ENCODE measurements at places on chromosomes 13 and 19.

- DNase-seq: no peak
Observed at GRCh38 chr19:41411968-41412265, 14.3 kb downstream of the BCKDHA start.

DNA sequence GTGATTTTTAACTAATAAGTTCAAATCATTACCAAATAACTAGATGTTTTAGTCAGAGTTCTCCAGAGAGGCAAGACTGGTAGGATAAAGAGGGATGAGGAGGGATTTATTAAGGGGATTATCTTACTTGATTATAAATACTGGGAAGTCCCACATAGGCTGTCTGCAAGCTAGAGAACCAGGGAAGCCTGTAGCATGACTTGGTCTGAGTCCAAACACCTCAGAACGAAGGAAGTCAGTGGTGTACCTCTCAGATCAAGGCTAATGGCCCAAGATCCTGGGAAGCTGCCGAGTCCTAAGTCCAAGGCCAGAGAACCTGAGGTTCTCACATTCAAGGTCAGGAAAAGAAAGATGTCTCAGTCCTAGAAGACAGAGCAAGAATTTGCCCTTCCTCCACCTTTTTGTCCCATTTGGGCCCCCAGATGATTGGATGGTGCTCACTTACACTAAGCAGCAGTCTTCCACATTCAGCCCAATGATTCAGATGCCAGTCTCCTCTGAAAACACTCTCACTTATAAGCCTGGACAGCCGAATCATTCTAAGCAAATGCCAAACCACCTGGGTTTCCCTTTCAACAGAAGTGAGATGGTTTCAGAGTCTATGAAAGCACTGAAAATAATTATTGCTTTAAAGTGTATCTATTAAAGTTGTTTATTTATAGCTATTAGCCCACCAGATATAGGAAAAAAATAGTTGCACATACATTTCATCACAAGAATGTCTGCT is 1599.2 kb downstream of the OLFM4 start:
- no peak for DNase-seq

- DNase-seq: no peak
Observed at GRCh38 chr13:36907266-36907665, 12.8 kb downstream of the SMAD9 start.

GRCh38 chr13:62142048-62142447 is 726.4 kb upstream of the PCDH20 start:
- no peak for DNase-seq

GRCh38 chr13:111950697-111951096 is 116.3 kb upstream of the SOX1 start:
- DNase-seq: no peak

- no peak for DNase-seq
Observed at GRCh38 chr13:90015565-90016507, 1331.7 kb upstream of the MIR17HG start.

DNA sequence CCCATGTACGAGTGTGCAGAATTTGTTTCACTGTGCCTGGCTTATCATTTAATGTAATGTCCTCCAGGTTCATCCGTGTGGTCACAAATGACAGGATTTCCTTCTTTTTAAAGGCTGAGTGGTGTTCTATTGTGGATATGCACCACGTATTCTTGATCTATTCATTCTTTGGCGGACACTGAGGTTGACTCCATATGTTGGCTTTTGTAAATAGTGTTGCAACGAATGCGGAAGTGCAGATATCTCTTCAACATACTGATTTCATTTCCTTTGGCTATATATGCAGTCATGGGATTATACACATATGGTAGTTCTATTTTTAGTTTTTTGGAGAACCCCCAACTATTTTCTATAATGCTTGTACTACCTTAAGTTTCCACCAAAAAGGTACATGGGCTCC is 13.0 kb downstream of the OR7A5 start:
- no peak for DNase-seq

DNA sequence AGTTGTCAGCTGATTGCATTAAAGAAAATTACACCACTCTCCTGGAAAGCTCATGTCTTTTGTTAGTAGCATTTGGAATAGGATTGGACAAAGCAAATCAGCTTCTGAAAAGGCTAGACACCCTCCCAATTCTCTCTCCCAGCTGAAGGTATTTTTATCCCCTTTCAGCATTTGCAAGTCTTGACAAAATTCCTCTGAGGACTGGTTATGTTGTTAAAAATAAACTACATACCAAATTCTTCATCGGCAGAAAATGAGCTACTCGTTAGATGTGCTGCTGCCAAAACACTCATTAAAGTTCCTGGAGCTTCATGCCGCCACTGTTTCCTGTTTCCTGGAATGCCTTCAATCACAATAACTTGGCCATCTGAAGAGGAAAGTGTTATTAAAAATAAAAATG is 37.1 kb downstream of the UTP14C start:
- DNase-seq: no peak

- DNase-seq: no peak
Observed at GRCh38 chr13:63696055-63696454, 2280.4 kb upstream of the PCDH20 start.

- no peak for DNase-seq
Observed at GRCh38 chr19:47414469-47414868, 4.9 kb downstream of the MEIS3 start.

DNA sequence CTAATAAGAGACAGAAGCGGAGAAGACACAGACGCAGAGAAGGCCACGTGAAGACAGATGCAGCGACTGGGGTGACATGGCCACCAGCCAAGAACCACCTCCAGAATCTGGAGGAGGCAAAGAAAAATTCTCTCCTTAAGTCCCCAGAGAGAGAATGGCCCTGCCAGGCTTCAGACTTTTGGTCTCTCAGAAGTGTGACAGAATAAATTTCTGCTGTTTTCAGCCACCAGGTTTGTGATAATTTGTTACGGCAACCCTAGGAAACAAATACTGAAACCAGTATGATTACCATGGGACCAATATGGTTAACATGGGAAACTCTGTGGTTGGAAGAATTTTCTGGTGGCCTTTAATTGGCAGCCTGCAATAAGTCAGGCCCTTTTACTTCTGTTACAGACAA is 63.9 kb upstream of the DOCK9 start:
- no peak for DNase-seq

- DNase-seq: no peak
Observed at GRCh38 chr19:810883-811489, 10.8 kb downstream of the PLPPR3 start.

- no peak for DNase-seq
Observed at GRCh38 chr19:53646144-53646543, 14.3 kb downstream of the DPRX start.

DNA sequence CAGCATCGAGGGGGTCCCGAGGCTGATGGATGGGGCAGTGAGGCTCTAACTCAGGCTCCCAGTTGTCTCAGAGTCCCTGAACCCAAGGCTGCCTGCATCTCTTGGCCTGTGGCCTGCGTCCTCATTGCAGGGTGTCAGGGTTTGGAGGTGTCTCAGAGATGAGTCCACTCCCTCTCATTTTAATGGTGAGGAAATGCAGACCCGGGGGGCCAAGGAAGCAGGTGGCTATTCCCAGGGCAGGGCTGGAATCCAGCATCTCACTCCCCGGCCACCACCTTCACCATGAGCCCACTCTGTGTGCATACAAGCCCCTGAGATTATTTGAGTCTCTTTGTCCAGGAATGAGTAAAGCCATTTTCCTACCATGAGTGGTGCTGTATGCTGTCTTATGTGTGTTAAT is 21.4 kb downstream of the TEX29 start:
- no peak for DNase-seq

- no peak for DNase-seq
Observed at GRCh38 chr13:48258002-48258401, 25.0 kb downstream of the ITM2B start.

- peak; percentile 5 for DNase-seq
Observed at GRCh38 chr13:98839856-98840769, 87.6 kb upstream of the SLC15A1 start.

GRCh38 chr13:96553796-96554195 is 440.5 kb downstream of the OXGR1 start:
- no peak for DNase-seq

- DNase-seq: peak; percentile 72
Observed at GRCh38 chr19:1082165-1082927, 12.8 kb downstream of the POLR2E start.

DNA sequence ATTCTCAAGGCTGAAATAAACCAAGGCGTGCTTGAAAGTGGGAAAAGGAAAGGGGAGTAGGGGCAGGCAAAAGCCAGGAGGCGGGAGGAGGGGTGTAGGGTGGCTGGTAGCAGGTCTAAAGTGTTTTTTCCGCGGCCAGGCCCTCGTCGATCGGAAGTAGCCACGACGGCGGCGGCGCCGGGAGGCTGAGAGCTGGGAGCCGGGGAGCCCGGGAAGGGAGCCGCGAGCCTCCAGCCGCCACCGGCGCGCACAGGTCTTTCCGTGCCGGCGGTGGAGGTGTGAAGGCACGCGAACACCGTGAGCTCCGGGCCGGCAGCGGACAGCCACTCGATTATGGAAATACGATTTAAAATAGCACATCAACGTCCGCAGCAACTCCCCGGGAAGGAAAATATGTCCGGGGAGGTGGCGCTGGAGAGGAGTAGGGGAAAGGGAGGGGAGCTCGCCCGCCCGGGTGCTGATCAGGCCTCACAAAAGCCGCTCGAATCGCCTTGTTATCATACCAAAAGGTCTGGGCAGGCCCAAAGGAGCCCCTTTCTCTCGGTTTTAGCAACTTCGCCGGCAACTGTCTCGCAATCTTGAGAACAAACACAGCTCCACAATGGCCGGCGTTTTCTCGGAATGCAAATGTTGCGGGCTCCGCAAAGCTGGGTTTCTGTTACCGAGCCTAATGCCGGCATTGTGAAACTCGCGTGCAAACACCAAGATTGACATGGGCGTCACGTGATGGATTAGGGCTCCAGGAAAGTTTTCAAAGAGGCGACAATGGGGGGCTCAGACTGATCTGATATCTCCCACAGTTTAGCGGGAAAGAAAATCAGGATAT is 2.9 kb upstream of the PCDH8 start:
- DNase-seq: no peak

DNA sequence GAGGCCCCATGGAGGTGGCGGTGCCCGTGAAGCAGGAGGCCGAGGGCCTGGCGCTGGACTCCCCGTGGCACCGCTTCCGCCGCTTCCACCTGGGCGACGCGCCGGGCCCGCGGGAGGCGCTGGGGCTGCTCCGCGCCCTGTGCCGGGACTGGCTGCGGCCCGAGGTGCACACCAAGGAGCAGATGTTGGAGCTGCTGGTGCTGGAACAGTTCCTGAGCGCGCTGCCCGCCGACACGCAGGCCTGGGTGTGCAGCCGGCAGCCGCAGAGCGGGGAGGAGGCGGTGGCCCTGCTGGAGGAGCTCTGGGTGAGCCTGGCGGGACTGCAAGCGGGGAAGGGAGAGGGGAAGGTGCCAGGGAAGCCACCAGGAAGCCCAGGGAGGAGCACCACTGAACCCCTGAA is 5.8 kb downstream of the ZNF444 start:
- no peak for DNase-seq

DNA sequence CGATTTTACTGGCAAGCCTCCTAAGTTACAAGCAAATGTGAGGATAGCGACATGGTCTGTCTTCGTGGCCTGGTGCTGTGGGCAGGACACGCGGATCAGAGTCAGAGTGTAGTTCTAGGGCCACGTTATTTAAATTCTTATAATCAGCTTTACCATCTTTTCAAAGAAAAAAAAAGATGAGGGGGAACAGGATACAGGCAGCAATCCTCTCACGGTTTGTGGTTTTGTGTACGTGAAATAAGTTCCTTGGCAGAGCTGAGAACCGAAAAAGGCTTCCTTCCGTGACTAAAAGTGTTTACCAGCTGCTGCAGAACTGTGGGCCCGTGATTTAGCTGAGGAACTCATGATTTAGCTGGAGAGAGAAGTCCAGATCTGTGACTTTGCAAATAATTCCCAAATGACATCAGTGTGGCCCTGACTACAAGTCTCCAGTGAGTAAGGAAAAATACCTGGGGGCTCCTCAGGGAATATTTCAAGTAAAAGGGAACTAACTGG is 27.2 kb downstream of the RCBTB2 start:
- DNase-seq: peak; percentile 31

- no peak for DNase-seq
Observed at GRCh38 chr13:109451726-109452125, 334.7 kb downstream of the IRS2 start.

DNA sequence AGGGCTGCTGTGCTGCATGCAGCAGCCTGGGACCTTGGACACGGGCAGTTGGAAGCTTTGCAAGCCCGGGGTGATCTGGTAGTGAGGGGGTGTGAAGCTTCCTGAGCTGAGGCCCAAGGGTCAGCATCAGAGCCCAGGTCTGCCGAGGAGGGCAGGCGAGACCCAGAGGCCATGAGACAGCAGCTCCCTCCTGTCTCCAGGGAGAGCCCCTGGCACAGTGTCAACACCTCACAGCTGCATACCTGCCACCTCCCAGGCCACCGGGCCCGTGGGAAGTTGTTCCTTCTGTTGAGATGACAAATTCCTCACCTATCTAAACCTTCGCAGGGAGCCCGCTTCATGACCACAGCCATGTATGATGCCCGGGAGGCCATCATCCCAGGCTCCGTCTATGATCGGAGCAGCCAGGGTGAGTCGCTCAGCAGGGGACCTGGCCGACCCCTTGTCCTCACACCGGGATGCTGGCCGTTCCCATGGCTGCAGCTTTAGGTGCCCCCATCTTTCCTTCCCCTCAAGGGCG is 32.1 kb downstream of the CERS1 start:
- DNase-seq: no peak

DNA sequence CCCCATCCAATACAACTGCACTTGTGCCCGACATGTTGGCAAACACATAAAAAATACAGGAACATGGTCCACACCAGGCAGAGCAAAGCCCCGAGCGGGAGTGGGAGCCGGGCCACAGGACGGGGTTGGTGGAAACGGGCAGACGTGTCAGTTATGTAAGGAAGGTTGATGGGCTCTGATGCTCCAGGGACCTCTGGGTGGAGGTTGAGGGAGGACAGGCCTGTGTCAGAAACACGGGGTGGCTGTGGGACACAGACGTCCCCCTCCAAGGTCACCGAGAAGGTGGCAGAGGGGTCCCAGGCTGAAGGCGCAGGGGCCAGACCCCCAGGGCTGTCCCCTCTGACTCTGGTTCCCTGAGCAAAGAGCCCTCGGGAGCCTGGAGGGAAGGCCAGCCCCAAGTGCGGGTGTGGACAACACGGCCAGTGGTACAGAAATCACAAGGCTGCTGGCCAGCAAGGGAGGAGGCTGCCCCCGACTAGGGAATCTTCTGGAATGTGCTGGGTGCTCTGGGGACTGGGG is 31.4 kb upstream of the C13orf46 start:
- no peak for DNase-seq

DNA sequence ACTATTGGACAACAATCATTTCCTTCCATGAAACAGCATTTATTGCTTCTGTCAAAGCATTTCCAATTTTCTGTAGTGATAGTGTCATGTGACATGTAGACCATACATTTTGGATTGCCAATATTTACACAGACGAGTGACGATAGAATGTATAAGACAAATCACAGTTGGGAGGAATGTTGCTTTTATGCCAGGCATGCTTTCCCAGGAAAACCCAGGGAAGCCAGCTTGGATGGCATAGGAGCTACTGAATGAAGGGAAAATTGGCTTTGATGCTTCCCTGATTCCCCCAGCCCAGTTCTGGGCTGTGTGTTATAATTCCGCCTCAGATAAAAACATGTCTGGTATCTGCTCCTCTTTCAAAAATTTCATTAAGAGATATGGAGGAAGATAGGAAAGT is 22.5 kb downstream of the SCEL start:
- no peak for DNase-seq

- no peak for DNase-seq
Observed at GRCh38 chr19:6668691-6669090, 1.3 kb downstream of the TNFSF14 start.

GRCh38 chr13:40961214-40961613 is 57.9 kb downstream of the ELF1 start:
- DNase-seq: no peak

GRCh38 chr13:66429156-66429555 is 801.0 kb downstream of the PCDH9 start:
- DNase-seq: no peak

GRCh38 chr19:2255982-2256685 is at the start of gene JSRP1:
Gene JSRP1, minus strand, starts transcription at chr19:2256417. Its CDS starts 1,103 bp downstream, at chr19:2255314.
- DNase-seq: no peak

Measured in stimulated activated CD8-positive, alpha-beta memory T cell treated with anti-CD3 and anti-CD28 coated beads, Interleukin-2, amount 100 ng/mL, for 1 hour (primary cell).